ENCODE measurements at places on chromosomes 3 and 15.
A peak's percentile ranks its signal among the peaks of the same experiment; 100 is the strongest.

DNA sequence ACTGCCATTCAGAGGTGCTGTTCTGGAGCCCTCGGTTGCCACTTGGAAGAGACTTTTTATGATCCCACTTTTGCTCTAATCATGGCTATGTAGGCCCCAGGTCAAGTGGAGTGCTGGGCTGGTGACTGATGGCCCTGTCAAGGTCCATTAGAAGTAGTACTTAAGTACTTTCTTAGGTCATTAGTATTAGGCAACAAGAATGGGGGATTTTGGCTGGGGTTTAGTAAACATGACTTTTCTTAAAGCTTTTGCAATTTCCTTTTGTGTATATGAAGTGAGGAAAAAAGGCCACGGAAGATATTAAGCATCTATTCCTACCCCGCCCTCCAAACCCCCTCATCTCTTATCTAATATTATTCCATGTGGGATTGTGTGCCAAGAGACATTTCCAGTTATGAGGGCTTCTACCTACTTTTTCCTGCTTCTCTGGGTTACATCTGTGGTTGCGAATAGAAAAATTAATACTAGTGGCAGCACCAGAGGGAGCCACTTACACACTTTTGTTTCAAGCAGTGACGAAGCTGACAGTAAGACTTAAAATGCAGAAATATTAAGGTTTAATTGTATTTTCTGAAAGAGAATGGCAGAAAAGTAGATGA, 13.9 kb downstream of the NLGN1 start:
- H3K27ac ChIP-seq: no peak overlapping the region
- H3K36me3 ChIP-seq: no peaks in the 10 kb centered on the region
- H3K27me3 ChIP-seq: no peaks in the 10 kb centered on the region

GRCh38 chr3:52149021-52149420, 5.2 kb downstream of the POC1A start:
- H3K4me3 ChIP-seq: no peak overlapping the region
- H3K4me1 ChIP-seq: peaks cover 14% of the 10 kb centered on the region
- H3K27ac ChIP-seq: no peak overlapping the region
- H3K27me3 ChIP-seq: no peaks in the 10 kb centered on the region
- no peaks in the 10 kb centered on the region for H3K36me3 ChIP-seq
- no peak for DNase-seq

GRCh38 chr3:120424976-120425570, 25.7 kb downstream of the FSTL1 start:
- H3K36me3 ChIP-seq: no peaks in the 10 kb centered on the region
- H3K4me3 ChIP-seq: no peak overlapping the region
- no peak for DNase-seq
- H3K27ac ChIP-seq: peak overlapping the region; percentile 49
- H3K4me1 ChIP-seq: peaks cover 51% of the 10 kb centered on the region

DNA sequence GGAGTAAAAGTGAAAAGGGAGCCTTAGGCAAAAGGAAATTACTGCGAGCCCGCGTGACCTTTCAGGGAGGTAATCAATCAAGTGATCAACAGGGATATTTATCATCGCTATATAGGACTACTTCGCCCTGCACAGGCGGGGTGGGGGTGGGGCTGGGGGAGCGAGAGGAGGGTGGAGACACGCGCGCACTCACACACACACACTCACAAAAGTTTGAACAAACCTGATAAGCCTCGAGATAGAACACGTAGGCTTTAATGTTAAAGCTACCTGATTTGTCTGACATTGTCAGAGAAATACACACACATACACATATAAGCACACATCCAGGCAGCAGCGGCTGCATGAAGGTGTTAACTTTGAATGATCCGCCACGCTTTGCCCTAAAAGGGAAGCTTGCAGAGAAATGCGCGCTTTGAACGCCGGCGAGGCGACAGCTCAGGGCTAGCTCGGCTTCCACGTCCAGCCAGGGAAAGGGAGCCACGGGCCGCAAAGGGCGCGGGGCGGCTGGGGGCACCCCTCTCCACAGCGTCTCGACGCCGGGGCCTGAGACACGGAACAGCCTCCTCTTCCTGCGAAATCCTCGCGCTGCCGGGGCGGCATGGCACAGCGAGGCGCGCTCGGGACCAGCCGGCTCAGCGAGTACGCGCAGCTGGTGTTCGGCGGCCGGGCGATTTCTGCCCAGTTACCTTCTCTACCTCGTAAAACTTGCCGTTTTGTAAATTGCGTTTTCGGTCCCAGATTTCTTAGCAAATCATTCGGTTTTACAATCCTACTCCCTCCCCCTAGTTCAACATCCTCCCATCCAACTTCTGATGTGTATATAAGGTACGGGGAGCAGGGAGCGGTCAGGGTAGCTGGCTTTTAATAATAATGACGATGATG, 4.8 kb upstream of the MECOM start:
- peaks cover 90% of the 10 kb centered on the region for H3K27me3 ChIP-seq
- DNase-seq: no peak
- H3K27ac ChIP-seq: no peak overlapping the region
- H3K4me1 ChIP-seq: peaks cover 28% of the 10 kb centered on the region

DNA sequence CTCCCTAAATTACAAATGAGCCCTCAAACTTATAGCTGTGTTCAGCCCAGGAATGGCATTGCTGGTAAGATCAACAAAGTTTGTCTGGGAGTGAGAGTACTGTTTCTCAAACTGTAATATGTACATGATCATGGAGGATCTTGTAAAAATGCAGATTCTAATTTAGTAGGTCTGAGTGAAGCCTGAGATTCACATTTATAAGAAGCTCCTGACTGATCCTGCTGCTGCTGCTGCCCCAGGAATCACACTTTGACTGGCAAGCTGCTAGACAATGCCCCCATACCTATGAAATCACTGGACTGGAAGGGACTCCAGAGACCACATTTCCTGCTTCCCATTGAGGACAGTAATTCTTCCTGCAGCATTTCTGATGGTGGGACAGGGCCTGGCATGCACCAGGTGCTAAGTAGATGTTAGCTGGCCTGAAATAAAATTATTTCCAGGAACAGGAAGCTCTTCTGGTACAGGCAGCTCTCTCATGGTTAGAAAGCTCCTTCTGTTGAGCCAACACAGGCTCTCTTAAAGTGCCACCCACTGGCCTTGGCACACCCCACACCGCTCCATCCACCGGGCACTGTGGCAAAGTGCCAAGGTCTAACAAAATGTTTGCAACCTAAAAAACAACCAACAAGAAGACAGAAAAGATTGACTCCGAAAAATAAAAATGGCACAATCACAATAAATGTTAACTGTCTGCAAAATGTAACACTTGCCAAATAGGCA, 36.7 kb upstream of the ZNF710 start:
- H3K4me3 ChIP-seq: no peak overlapping the region
- H3K27ac ChIP-seq: no peak overlapping the region
- H3K36me3 ChIP-seq: no peaks in the 10 kb centered on the region

DNA sequence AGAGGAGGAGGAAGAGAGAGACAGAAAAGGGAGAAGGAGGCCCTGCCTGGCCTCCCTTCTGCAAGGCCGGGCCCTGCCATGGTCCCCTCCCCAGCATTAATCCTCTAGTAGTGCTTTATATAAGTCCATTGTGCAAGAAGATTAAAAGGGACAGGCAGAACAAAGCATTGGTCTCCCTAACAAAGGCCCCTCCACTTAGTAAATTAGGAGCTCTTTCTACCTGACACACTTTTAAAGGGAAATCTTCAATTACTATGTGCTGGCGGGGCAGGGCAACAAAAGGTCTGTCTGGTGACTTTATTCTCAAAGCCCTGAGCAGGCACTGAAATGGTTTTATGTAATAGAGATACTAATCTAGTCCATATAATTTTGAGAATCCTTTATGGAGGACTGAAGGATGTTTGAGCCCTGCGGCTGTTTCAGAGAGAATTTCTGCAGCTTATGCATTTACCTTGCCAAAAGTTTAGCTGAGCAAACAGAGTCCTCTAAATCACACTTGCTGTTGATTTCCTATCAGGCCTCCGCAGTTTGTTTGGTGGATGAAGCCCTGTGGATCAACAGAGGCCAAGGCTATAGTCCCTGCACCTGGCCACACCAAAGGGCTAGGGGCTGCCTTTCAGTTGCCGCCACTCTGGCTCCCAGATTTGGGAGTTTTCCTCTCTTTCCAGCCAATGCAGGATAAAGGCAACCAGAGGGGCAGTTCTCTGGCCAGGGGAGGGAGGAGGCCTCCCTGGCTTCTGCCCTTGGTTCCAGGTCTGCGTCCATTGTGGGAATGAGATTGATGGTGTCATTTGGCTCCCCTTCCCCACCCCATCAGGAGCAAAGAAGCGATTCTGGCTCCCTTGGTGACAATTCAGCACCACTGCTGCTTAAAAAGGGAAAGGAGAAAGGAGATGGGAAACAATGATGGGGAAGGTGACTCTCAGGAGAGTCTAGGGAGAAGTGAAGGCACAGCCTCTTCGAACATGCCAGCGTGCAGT, 148.0 kb downstream of the MEGF11 start:
- H3K4me3 ChIP-seq: no peak overlapping the region
- no peak for DNase-seq
- H3K27me3 ChIP-seq: peaks cover 18% of the 10 kb centered on the region
- H3K27ac ChIP-seq: no peak overlapping the region
- no peaks in the 10 kb centered on the region for H3K36me3 ChIP-seq
- no peaks in the 10 kb centered on the region for H3K4me1 ChIP-seq

DNA sequence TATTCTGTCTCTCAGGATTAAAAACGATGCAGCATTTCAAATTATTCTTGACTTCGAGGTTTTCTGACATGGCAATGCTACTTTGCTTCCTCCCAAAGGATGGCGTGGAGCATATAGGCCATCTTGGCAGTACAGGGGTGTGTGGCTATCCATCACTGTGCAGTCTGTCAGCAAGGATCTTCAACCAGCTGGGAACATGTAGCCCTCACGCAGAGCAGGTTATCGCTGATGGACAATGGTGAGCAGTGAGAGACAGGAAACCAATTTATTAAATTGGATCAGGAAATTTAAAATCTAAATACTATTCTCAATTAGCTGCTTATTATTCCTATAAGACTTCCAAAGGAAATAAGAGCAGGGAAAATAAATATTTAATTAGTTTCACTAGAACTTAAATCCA, 615.3 kb downstream of the OTOL1 start:
- no peak overlapping the region for H3K27ac ChIP-seq
- no peaks in the 10 kb centered on the region for H3K36me3 ChIP-seq
- H3K4me1 ChIP-seq: no peaks in the 10 kb centered on the region
- no peak overlapping the region for H3K4me3 ChIP-seq

DNA sequence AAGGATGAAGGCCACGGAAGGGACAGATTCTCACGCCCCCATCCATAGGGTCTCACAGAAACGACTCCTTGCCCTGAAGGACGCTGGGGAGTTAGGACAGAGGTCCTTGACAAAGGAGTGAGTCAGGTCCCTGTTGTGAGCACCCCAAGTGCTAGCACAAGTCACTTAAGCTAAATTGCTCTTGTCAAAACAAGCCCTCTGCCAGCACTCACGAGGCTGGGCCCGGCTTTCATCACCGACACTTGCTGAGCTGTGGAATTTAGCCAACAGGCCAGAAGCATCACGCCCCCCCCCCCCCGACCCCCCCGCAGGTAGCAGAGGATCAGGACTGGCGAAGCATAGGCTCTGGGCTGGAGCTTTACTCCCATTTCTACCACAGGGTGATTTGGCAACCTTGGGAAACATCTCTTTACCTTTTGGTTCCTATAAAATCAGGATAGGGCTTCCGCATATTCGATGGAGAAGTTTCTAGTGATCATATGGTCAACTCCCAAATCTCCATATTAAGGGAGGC, 75.4 kb downstream of the ADCY5 start:
- H3K4me3 ChIP-seq: no peak overlapping the region
- H3K4me1 ChIP-seq: no peaks in the 10 kb centered on the region
- H3K27ac ChIP-seq: no peak overlapping the region
- no peak for DNase-seq
- H3K27me3 ChIP-seq: no peaks in the 10 kb centered on the region

GRCh38 chr3:80889535-80889934, 871.9 kb downstream of the GBE1 start:
- no peaks in the 10 kb centered on the region for H3K4me1 ChIP-seq
- H3K36me3 ChIP-seq: no peaks in the 10 kb centered on the region
- no peak overlapping the region for H3K27ac ChIP-seq
- no peak overlapping the region for H3K4me3 ChIP-seq

DNA sequence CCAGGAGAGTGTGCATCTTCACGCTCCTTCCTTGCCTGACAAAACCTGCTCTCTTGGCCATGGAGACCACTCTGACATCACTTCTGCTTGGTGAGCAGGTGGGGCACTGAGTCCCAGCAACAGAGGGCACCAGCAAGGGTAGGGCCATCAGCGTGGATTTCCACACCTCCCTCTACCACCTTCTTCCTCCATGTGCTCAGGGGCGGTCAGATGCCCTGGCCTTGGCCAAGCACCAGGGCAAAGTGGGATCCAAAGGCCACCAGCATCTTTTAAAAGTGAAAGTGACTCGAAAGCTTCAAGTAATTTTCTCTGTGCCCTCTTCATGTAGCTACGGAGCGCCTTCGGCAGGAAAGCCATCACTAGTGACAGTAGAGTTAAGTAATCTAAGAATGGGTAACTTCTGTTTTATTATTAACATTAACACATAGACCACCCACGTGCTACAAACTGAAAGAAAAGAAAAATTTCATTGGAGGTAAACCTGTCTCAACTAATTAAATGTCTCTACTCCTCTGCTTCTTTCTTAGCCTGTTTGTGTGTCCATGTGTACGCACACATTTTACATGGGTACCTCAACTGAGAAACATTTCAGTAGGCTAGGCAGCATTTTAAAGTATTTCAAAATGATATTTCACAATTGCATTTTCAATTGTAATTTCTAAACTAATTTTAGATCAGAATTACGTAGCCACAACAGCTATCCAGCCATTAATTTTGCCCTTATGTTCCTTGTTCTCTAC, 57.9 kb downstream of the CHSY1 start:
- peak overlapping the region; percentile 80 for H3K27ac ChIP-seq
- DNase-seq: no peak
- peak overlapping the region; percentile 28 for H3K4me3 ChIP-seq
- no peaks in the 10 kb centered on the region for H3K36me3 ChIP-seq
- peaks cover 85% of the 10 kb centered on the region for H3K4me1 ChIP-seq

GRCh38 chr3:155603302-155603701, 141.6 kb downstream of the PLCH1 start:
- no peaks in the 10 kb centered on the region for H3K4me1 ChIP-seq
- no peak overlapping the region for H3K4me3 ChIP-seq
- no peaks in the 10 kb centered on the region for H3K36me3 ChIP-seq
- no peak for DNase-seq

GRCh38 chr3:127824151-127824825, 2.0 kb upstream of the MGLL start:
- H3K36me3 ChIP-seq: no peaks in the 10 kb centered on the region
- no peak for DNase-seq
- H3K27ac ChIP-seq: no peak overlapping the region
- H3K4me1 ChIP-seq: peaks cover 39% of the 10 kb centered on the region
- no peak overlapping the region for H3K4me3 ChIP-seq
- no peaks in the 10 kb centered on the region for H3K27me3 ChIP-seq

DNA sequence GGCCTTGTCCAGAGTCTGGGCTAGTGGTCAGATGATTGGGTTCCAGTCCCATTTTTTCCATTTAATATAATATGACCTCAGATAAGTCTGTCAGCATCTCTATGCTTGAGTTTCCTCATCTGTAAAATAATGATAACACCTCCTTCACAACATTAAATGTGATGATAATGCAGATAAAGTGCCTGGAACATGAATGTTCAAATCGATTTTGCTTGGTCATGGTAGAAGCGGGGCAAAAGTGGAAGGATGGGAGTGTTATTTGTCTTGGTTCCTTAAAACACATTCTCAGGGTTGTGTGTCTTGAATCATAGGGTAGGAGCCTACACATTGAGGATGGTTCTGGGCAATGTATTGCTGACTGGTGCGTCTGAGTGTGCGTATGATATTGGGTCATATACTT, 16.9 kb downstream of the ARIH2 start:
- H3K4me3 ChIP-seq: no peak overlapping the region
- peaks cover 16% of the 10 kb centered on the region for H3K36me3 ChIP-seq
- no peak overlapping the region for H3K27ac ChIP-seq
- no peak for DNase-seq
- H3K27me3 ChIP-seq: no peaks in the 10 kb centered on the region
